AG08395 (cell line): ENCODE measurements at places on chromosomes 12 and 14.
A peak's percentile ranks its signal among the peaks of the same experiment; 100 is the strongest.

- no peak for DNase-seq
These were observed 216.5 kb downstream of the SLC38A4 start for GRCh38 chr12:46609273-46609623.

- DNase-seq: no peak
These were observed 4.2 kb upstream of the TNS2 start for GRCh38 chr12:53045696-53046045.

DNA sequence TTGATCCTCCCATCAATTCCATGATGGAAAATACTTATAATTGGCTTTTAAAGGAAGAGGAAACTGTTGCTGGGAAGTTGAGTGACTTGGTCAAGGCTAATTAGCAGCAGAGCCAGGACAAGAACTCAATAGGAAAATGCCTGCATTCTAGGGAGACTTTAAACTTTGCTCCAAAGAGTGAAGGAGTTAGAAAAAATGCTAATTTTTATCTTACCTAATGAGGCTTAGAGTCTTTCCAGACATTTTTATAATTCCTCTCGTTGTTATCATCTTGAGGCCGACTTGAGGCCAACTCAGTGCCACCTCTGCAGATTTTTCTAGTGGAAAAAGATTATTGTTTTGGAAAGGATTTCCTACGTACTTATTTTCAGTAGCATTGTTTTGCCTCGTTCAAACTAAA lies 344.6 kb downstream of the ETNK1 start:
- no peak for DNase-seq

GRCh38 chr12:102540815-102541385 lies 60.5 kb upstream of the IGF1 start:
- DNase-seq: no peak

DNA sequence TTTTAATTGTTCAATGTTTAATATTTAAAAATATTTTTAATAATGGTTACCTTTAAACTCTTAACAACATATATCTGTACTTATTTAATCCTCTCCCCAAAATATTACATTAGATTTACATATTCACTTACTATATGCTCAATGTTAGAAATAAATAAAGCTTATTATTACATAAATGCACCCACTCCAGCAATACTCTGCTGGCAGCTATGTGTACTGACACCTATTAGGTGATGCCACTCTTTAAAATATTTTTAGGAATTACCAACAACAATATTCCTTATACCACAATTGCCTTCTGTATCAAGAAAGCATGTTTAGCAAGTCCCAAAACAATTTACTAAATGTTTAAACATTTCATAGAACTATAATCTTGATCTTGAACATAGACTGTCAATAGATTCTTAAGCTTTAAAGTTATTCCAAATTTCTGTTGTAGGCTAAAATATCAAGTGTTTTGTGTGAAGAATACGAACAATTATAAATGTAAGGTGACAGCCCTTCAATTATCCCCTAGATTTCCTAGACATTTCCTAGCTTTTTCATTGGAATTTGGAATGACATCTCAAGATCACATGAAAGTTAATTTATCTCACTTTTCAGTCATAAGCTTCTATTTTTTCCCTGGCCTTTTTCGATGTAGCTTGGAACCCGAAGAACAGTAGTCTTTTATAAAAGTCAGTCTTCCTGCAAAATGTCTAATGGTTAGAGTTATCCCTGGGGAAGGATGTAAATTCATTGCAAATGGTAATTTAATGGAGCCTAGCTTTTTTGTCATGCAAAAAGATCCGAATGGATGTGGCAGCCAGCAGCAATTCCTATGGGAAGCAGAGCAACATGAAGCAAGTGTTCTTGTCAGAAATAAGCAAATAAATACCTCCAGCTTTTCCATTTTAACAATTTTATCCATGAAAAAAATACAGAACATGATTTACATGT lies 907.5 kb upstream of the ATXN7L3B start:
- DNase-seq: no peak

DNA sequence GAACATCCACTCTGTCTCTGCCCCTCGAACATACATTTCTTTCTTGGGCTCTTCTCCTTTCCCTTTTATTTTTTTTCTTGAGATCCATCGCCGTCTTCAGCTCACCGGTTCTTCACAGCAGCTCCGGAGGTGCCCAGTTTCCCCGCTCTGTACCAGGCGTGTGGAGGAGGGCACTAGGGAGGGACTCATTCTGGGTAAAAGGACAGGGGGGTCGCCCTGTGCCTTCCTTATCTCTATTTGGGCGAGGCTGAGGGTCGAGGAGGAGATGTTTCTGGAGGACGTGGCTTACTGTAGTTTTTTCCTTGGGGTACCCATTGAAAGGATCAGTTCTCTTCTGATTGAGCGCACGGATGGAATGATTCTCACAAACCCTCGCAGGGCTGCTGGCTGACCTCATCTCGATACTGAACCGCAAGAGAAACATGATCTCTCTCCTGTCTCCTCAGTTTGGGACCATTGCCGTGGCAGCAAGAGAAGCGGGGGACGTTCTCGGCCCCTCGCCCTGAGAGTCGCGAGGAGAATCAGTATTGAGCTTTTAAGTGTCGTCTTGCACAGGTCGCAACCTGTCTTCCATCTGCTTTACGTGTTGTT lies 386 bp downstream of the LIN52 start:
- peak; percentile 45 for DNase-seq

GRCh38 chr12:120890963-120891362 lies 13.2 kb downstream of the SPPL3 start:
- DNase-seq: no peak

- peak; percentile 29 for DNase-seq
These were observed 181.7 kb downstream of the NPAS3 start for GRCh38 chr14:33120341-33120740.

DNA sequence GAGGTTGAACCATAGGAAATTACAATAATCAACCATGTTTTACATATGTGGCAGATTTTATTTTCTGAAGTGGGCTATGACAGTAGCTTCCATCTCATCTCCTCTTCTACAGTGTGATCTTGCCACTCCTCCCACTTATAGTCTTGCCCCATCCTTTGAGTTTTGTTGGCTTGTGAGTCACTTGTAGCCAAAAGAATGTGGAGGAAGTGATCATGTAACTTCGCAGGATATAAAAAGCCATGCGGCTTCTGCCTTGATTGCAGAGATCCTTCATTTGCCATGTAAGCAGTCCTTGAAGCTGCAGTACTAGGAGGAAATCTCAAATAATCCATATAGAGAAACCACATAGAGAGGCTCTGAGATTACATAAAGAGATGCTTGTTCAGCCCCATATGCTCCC lies 13.7 kb upstream of the ZNF84 start:
- DNase-seq: no peak
